ENCODE measurements at places on chromosomes 7 and 10.
A peak's percentile ranks its signal among the peaks of the same experiment; 100 is the strongest.

DNA sequence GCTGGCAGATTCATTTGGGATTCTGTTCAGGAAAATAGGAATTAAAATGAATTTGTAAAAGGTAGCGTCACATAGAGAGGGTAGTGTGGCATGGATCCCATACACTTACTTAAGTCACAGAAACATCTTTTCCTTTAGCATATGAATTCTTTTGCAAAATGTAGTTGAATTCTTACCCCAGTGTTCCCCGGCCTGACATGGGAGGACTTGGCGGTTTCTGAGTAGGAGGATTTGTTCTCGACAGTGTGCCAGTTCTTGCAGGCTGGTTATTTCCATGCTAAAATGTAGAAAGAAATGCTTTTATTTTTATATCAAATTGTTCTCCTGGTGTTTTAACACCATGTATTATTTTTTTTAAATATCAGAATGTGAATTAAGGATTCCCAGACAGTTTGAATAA, 72.6 kb downstream of the PDSS1 start:
- DNase-seq = no peak

DNA sequence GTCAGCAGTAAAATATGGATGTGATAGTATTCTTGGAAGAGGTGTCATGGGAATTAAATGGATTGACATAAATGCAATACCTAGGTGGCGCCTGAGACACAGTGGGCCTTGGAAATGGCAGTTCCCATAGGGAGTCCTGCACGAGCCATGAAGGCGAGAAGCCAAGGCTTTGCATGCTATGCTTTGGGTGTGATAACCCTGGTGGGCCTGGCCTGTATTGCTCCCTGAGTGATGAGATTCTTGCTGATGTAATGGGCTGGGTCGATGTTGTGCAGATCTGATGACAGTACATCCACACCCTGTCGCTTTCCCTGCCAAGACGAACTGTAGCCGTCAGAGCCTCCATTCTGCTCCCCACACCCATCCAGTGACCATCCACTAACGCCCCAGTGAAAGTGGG, 46.4 kb downstream of the CREB5 start:
- DNase-seq = peak; percentile 64

DNA sequence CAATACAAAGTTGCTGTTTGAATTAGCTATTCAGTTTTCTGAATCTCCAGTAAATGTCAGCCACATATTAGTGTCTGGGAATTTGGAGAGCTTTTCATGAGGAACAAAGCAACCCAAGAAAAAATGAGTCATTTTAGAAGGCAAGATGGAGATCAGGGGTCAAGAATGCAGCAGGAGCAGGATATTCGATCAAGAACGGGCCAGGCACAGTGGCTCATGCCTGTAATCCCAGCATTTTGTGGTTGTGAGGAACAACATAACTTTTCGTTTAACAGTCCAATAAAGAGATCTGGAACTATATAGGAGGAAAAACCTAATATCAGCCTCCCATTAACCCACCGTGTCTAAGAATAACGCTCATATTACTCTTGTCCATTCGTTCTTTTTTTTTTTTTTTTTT, 600.5 kb downstream of the MAGI2 start:
- DNase-seq = no peak

- DNase-seq = no peak
Measured at GRCh38 chr7:18689551-18689950, 194.0 kb downstream of the HDAC9 start.

DNA sequence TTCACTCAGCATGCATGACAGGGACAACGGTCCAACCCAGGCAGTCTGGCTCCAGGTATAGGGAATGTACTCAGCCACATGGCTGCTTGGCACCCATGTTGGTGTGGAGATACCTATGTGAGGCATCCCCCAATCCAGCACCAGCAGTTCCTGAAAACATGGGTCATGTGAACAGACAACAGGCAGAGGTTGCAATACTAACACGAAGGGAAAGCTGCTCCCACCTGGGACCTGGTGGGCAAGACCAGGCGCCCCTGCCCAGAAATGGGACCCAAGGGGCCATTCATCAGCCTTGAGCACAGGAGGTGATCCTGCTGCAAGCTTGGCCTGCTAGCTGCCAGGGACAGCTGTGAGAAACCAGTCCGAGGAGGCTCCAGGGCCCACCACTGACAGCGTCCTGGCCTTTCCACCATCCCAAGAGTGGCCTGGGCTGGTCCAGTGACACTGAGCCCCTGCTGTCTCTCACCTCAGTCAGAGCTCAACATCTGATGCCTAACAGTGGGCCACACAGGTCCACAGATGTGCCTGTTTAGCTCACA, 142.3 kb downstream of the ARHGAP22 start:
- DNase-seq = peak; percentile 22

DNA sequence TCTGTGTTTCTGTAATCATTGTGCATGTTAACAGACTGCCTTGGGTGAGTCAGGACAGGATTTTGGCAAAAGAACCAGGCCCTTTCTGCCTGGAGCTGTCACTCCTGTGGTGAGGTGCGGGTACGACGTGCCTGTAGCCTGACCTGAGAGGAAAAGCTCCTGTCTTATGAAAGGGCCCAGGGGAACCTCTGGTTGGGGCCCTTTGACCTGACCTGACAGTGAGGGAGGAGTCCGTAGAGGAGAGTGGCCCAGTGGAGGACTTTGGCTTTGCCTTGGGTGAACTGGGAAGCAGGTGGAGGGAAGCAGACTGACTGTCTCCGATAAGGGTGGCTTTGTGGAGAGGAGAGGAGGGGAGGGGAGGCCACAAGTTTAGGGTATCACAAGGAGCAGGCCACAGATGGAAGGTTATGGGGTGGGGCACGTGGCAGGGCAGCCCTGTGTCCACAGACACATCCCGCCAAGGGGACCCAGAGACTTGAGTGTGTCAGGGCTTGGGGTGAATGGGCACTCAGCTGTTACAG, 6.9 kb downstream of the PFKP start:
- DNase-seq = no peak

DNA sequence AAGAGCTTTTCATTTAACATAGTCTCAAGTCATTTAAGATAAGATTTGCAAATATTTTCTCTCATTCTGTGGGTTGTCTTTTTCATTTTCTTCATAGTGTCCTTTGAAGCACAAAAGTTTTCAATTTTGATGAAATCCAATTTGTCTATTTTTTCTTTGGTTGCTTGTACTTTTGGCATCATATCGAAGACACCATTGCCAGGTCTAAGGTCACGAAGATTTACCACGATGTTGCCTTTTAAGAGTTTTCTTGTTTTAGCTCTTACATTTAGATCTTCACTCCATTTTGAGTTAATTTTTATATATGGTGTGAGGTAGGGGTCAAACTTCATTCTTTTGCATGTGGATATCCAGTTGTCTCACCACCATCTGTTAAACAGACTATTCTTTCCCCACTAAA, 34.7 kb downstream of the TMEM270 start:
- no peak for DNase-seq

- DNase-seq = no peak
Measured at GRCh38 chr7:148718431-148718830, 19.7 kb downstream of the CUL1 start.
